ENCODE measurements at places on chromosomes 2 and 18. TPM values are rescaled to one million over a fixed set of nuclear protein-coding genes. Genes with fewer than 3 reads are reported as not detected.

ZNF396 gene
- 1.6 TPM for total RNA-seq

PSD4 gene
- total RNA-seq, result 1.6 TPM

CIB4 gene
- not detected for total RNA-seq

GKN2 gene
- not detected for total RNA-seq

NRP2 gene
- total RNA-seq, result 31.8 TPM

SOX11 gene
- 18.3 TPM for total RNA-seq

Measured in skeletal muscle tissue (tissue), 5 donors.